Caco-2 (cell line): ENCODE measurements at places on chromosomes 2 and 18. TPM values are rescaled to one million over a fixed set of nuclear protein-coding genes. Genes with fewer than 3 reads are reported as not detected.

Gene FEV
- total RNA-seq: not detected in 2 replicates

Gene ATL2
- total RNA-seq: 107 and 113 TPM in 2 replicates

Gene TRABD2A
- 1.3 and 1.4 TPM in 2 replicates for total RNA-seq

Gene WNT10A
- total RNA-seq: 0.81 and 1.2 TPM in 2 replicates

Gene REG3G
- not detected in 2 replicates for total RNA-seq

Gene ALPP
- 4.9 and 5.8 TPM in 2 replicates for total RNA-seq

Gene EPB41L3
- 7.1 and 8.7 TPM in 2 replicates for total RNA-seq

Gene ST6GAL2
- total RNA-seq: not detected in 2 replicates

Gene YWHAQ
- total RNA-seq: 344 and 365 TPM in 2 replicates

Gene GPR35
- total RNA-seq: 21.3 and 21.5 TPM in 2 replicates

Gene GNAL
- total RNA-seq: 24.5 and 28.4 TPM in 2 replicates

Gene DHRS9
- total RNA-seq: not detected in 2 replicates

Gene INPP1
- 23.2 TPM in 2 replicates for total RNA-seq

Gene RAX
- not detected in 2 replicates for total RNA-seq

Gene PDK1
- 10.7 and 11.0 TPM in 2 replicates for total RNA-seq

Gene KIF5C
- 1.1 and 1.5 TPM in 2 replicates for total RNA-seq
